Thoracic aorta (tissue), 2 donors: ENCODE measurements at places on chromosomes 11 and 22.

DNA sequence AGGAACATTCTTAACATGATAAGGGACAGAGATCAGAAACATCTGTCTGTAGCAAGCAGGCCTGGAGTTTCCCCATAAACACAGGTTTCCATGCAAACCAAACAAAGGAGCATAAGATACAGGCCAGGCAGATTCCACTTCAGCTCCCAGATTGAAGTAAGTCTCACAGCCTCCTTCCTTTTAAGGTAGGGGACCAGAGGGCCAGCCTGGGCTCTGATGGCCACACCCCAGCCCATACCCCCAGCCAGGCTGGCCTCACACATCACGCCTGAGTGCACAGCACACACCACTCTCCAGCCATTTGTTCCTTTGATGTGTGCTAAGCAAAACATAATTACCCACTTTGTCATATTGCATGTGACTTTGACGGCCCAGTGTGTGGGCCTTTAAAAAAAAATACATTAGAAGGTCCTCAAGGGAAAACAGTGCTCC, 518.7 kb downstream of the NTM start:
- no peak for DNase-seq

GRCh38 chr22:45429981-45430775, 16.7 kb downstream of the RIBC2 start:
- DNase-seq: no peak

DNA sequence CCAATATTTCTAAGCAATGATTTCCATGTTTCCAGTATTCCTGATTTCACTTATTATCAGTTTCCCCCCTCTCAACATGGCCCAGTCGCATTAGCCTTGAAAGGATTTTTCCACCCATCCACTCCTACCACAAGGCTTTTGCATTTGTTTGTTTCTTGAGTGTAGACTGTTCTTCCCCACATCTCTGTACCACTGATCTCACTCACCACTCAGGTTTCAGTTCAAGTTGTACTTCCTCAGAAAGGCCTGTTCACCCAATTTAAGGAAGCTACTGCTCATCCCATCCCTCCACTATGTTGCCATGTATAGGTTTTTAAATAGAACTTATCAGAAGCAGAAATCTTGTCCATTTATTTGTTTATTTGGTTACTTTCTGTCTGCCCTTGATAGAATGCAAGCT, 472.3 kb downstream of the FAM181B start:
- no peak for DNase-seq

DNA sequence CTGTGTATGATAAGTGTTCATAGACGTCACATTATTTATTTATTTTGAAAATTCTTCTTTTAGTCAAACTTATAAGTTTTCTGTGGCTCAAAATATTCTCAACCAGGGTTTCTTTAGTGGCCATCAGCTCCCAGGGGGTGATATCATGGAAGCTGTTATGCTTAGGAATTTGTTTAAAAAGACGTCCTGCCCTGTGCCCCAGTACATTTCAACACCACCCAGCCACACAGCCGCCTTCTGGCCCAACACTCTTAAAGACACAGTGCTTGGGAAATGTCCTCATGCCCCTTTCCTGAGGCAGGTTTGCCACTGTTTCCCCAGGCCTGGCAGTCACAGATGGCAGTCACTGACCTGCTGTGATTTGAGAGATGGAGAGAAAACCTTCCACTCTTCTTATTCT, 19.9 kb downstream of the TSKU start:
- DNase-seq: no peak

- no peak for DNase-seq
Observed at GRCh38 chr11:2612884-2613571, 86.8 kb downstream of the KCNQ1OT1 start.

DNA sequence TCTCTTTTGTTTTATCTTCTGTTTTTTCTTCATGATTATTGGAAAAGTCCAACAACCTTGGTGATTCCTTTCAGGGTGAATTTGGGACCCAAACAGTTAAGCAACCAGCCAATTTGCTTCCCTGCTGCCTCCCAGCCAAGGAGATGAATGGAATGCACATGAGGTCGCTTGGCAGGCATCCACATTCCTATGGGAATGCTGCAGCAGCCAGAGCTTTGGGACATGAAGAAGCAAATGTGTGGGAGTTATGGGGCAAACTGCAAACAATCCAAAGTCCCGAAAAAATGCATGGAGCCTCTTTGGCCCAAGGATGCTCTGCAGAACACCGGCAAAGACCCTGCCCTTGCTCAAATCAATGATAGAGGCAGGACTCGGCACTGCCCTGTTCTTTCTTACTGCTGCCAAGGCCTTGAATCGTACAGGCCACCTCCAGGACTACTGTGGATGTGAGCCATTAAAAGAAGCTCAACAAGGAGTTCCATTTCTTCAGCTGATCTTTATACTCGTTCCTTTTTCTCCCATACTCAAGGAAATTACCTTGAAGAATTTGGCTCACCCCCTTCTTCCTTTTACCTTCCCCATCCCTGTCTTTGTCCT, 117.3 kb upstream of the TEAD1 start:
- peak; percentile 44 for DNase-seq

GRCh38 chr22:40666151-40666848, 13.0 kb upstream of the MCHR1 start:
- DNase-seq: no peak

DNA sequence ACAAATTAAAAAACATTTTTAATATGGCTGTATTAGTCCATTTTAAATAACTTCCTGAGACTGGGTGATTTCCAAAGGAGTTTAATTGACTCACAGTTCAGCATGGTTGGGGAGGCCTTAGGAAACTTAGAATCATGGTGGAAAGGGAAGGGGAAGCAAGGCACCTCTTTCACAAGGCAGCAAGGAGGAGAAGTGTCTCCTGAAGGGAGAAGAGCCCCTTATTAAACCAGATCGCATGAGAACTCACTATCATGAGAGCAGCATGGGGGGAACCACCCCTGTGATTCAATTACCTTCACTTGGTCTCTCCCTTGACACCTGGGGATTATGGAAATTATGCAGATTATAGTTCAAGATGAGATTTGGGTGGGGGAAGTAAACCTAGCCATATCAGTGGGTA, 488.6 kb downstream of the ETS1 start:
- DNase-seq: no peak

- no peak for DNase-seq
Observed at GRCh38 chr22:40213478-40213877, 35.8 kb downstream of the TNRC6B start.

DNA sequence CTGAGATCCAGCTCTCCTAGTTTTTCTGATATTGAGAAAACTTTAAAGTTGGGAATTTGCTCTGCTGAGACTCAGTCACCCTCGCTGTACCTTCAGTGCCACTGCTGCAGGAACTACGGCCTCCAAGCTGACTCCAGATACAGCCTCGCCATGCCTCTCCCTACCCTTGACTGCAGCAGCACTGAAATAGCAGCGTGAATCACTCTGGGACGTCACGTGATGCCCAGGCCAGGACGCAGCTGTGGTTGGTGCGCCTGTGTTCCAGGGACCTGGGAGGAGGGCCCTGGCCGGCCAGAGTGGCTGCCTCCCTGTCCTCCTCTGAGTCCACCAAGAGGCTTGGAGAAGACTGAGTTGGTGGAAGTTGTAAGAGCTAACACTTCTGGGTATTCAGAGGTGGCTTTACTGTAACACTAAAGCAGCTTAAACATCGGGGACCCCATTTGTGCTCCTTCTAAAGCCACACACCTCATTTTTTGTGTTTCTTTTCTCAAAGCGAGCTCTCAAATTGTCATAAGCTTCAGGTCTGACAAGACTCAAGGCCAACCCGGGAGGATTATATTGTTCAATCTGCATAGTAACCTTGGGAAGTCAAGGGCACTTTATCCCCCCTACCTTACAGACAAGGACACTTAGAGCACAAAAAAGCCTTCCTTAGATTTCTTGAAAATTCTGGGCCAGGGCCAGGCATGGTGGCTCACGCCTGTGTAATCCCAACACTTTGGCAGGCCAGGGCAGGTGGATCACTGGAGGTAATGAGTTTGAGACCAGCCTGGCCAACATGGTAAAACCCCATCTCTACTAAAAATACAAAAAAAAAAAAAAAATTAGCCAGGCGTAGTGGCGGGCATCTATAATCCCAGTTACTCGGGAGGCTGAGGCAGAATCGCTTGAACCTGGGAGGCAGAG, 4.2 kb upstream of the STIP1 start:
- DNase-seq: peak; percentile 81

DNA sequence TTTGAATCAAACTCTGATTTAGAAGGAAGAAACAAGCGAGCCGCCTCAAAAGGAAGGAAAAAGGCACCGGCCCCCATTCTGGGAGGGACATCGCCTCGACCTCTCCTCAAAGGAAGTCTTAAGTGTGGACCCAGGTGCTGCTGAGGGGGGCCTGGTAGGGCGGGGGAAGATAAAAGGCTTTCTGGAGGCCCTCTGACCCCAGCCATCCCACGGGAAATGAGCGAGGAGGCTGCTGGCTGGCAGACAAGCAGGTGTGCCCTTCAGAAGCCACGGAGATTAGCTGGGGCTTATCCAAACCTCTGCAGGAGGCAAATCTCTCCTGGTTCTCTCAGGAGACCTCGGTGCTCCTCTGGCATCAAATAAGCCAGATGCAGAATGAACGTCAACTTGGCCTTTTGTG, 171.4 kb upstream of the BLID start:
- no peak for DNase-seq

- DNase-seq: no peak
Observed at GRCh38 chr11:129331217-129331616, 44.4 kb upstream of the BARX2 start.

- DNase-seq: no peak
Observed at GRCh38 chr11:102518296-102519094, 12.1 kb downstream of the MMP7 start.

DNA sequence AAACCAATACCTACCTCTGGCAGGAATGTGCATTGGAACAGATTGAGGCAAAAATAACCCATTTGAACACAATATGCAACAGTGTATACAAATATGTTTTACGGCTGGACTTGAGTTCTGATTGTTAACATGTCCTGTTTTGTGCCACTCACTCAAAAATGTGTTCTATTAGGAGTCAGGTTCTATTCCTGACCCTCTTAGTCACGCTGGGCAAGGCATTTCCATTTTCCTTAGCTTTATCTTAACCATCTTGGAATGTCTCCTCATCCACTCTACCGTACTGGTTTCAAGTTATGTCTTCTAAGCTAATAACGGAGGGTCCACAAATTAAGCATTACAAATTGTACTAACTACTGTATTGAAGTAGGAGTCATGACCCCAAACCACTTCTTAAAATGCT, 78.6 kb downstream of the MAML2 start:
- no peak for DNase-seq

DNA sequence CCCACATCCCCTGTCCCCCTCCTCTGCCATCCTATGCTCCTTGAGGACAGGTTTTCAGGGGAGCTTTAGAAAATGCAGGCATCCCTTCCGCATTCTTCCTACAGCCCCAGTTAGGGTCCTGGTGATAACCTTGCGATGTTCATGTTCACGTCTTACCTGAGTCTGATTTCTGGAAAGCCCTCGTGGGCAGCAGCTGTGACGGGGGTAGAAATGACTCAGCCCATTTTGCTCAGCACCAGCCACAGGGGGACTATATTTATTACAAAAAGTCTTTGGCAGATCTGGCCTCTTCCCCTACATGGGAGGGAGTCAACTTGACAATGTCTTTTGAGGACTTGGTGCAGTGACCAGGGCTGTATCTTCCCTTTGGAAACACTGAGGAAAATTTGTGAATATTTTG, 12.3 kb downstream of the PKNOX2 start:
- no peak for DNase-seq

DNA sequence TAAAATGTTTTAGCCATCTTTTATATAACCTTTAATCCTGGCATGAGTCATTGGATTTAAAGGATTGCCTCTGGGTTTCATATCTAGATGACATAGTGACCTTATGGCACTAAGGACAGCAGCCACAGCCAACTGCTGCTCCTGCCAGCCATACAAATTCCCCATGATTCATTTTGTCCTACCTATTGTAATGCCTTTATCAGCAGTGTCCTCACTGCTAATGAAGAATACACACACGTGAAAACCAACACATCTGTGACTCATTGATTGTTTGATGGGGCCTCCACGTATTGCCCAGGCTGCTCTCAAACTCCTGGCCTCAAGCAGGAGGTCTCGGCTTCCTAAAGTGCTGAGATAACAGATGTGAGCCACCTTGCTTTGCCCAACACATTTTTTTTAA, 1.8 kb downstream of the LDHAL6A start:
- no peak for DNase-seq

GRCh38 chr11:6194065-6194581, 4.9 kb upstream of the OR52W1 start:
- no peak for DNase-seq

GRCh38 chr22:28884747-28885350, 1.5 kb downstream of the ZNRF3 start:
- no peak for DNase-seq

GRCh38 chr11:50333861-50334260, 301.2 kb downstream of the OR4C45 start:
- no peak for DNase-seq

DNA sequence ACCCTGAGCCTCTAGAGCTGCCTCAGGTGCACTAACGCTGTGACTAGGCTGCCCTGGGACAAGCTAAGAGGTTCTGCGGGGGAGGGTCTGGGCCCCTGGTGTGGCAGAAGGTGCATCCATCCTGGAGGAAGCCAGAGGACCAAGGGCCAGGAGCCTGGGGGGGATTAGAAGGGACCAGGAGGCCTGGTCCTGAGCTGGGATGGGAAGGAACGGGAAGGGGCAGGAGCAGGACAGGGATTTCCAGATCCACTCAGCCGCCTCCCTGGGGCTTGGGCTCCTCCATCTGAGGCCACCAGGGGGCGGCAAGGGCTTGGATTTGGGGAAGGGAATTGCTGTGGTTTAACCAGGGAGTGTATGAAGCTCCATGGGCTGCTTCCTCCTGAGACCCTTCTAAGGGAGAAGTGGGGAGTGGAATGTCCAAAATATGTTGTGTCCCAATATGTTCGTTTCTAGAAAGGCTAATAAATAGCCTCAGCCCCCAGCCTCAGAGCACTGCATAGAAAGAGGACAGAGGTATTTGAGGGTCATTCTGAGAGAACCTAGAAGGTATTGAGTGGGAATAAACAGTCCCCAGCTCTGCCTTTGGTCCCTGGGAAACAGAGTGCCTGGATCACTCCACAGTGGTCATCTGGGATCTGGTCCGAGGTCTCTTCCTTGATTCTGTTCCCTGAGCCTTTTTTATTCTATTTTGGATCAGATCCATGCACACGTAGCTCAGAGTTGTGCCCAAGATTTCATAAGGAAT, 17.4 kb upstream of the PRAME start:
- no peak for DNase-seq

DNA sequence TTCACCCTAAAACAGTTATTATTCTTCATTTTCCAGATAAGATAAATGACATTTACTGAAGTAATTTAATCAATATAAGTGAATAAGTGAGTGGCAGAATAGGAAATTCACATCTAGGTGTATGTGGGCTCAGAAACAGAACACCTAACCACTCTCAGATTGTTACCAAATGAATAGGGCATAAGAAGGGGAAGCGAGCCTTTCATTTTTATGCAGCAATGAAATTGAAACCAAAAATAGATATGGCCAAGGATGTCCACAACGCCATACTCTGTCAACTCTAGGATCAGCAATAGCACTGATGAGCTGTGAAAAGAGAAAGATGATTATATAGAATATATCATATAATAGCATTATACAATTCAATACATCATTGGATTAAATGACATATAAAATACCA, 398.1 kb upstream of the API5 start:
- no peak for DNase-seq

- no peak for DNase-seq
Observed at GRCh38 chr22:23137468-23137867, 4.3 kb downstream of the RSPH14 start.

GRCh38 chr22:27844656-27845591, 43.4 kb upstream of the MN1 start:
- no peak for DNase-seq

- no peak for DNase-seq
Observed at GRCh38 chr11:123110397-123110796, 48.5 kb upstream of the HSPA8 start.

GRCh38 chr11:10747733-10748132, 3.3 kb upstream of the CTR9 start:
- DNase-seq: no peak
